ENCODE measurements at places on chromosomes 6 and 20.

DNA sequence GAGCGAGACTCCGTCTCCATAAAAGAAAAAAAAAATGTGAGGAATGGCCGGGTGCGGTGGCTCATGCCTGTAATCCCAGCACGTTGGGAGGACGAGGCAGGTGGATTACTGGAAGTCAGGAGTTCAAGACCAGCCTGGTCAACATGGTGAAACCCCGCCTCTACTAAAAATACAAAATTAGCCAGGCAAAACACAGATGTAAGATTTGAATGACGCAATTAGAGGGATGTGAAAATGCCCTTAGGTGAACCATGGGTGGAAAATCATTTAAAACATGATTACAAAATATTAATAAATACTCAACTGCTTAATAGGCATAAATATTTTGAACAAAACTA is 20.9 kb downstream of the COL9A3 start:
- DNase-seq: no peak

DNA sequence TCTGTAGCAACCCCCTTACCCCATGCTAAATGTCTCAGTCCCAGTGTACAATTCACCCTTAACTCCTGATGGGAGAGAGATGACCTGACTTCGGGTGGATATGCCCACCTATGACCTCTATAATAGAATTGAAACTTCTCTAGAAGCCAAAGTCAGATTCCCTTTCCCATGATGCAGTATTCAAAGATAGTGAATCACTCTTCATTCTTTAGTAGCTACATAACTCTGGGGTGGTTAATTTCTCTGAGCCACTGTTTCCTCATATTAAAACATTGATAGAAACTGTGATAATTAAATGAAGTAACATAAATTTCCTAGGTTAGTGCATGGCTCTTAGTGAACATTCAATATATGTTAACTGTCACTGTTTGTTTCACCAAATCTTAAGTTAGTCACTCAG is 500.4 kb downstream of the COL12A1 start:
- DNase-seq: no peak

DNA sequence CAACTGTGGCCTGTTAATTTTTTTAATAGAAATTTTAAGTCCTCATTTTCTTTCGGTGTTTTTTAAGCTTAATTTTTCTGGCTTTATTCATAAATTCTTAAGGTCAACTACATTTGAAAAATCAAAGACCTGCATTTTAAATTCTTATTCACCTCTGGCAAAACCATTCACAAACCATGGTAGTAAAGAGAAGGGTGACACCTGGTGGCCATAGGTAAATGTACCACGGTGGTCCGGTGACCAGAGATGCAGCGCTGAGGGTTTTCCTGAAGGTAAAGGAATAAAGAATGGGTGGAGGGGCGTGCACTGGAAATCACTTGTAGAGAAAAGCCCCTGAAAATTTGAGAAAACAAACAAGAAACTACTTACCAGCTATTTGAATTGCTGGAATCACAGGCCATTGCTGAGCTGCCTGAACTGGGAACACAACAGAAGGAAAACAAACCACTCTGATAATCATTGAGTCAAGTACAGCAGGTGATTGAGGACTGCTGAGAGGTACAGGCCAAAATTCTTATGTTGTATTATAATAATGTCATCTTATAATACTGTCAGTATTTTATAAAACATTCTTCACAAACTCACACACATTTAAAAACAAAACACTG is 10.1 kb downstream of the HFE start:
- DNase-seq: peak; percentile 76

DNA sequence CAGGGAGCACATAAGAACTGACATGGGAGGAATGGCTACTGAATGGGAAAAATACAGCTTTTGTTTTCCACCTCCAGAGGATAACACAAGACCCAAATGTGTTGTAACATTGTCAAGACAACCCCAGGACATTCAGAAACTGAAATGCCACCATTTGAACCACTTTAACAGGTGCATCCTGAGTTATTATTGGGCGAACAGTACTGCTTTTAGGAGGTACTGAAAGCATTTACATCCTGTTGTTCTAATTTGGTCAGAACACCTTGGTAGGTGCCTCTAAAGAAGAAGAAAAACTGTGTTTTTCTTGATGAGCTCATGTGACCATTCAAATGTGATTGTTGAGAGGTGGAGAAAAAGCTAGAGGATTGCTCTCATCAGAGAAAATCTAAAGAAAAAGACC is 6.4 kb upstream of the TXNDC5 start:
- DNase-seq: no peak

DNA sequence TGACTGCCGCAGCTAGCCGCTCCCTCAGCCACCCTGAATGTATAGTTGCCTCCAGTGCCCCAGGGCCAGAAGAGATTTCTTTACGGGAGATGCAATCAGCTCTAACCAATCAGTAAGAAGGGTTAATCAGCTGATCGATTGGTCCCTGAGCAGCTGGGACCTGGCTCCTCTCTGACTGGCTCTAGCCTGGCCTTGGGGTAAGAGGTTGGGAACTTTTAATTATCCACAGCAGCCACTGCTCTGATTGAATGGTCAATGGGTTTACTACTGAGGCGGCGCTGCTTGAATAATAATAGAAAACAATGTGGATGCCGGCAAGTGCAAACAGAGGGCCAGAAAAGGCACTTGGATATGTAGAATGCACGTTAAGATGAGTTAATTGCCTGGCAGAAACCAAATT is 99.8 kb downstream of the TFAP2A start:
- DNase-seq: no peak

GRCh38 chr6:9543649-9544048 is 871.2 kb downstream of the TFAP2A start:
- no peak for DNase-seq

- no peak for DNase-seq
Observed at GRCh38 chr6:60952500-60952899, 1333.5 kb downstream of the KHDRBS2 start.

DNA sequence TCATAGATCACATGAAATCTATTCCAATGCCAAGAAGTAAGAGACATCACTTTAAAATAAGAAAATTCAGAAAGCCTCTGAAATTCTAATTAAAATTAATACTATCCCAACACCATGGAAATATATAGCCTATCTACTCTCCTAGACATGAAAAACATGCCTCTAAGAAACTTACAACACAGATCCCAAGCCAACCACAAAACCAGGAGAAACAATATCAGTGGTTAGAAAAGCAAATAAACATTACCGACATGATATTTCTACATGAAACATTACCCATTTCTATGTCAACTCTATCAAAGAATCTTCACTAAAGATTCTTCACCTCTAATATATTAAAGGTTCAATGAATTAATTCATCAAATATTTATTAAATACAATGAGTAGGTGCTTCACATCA is 4.8 kb downstream of the EPB41L2 start:
- no peak for DNase-seq

GRCh38 chr6:131917318-131917717 is 33.9 kb downstream of the CCN2 start:
- DNase-seq: peak; percentile 91

DNA sequence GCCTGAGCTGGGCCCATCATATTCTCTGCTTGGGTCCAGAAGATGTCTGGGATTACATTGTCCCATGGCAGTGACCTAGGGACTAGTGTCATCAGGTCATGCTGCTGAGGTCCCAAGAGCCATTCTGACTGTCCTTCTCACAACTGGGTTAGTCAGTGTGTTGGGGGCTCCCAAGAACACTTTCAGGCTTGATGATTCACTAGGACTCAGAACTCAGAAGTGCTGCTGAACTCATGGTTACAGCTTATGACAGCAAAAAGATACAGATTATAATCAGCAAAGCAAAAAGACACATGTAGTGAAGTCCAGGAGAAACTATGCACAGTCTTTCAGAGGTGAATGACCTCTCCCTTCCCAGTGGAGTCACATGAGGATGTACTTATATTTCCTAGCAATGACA is 107.8 kb downstream of the SYNE1 start:
- no peak for DNase-seq

DNA sequence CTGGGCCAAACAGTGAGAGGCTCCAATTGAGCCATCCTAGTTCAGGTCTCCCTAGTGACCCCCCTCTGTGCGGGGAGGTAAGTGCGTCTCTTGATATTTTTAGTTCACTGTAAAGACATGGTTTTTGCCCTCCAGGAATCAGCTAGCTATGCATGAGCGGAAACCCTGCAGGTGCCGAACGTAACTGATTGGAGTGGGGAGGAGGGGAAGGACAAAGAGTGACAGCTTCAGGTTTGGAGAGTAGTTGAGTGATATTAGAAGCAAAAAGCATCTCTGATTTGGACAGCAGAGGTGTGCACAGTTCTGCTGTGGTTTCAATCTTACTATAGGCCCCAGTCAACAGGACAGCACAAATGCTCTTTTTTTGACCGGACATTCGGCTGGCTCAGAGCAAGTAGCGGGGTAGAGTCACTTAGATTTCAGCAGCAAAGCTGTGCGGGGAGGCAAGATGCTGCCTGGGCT is 31.8 kb downstream of the TBC1D7 start:
- DNase-seq: no peak

DNA sequence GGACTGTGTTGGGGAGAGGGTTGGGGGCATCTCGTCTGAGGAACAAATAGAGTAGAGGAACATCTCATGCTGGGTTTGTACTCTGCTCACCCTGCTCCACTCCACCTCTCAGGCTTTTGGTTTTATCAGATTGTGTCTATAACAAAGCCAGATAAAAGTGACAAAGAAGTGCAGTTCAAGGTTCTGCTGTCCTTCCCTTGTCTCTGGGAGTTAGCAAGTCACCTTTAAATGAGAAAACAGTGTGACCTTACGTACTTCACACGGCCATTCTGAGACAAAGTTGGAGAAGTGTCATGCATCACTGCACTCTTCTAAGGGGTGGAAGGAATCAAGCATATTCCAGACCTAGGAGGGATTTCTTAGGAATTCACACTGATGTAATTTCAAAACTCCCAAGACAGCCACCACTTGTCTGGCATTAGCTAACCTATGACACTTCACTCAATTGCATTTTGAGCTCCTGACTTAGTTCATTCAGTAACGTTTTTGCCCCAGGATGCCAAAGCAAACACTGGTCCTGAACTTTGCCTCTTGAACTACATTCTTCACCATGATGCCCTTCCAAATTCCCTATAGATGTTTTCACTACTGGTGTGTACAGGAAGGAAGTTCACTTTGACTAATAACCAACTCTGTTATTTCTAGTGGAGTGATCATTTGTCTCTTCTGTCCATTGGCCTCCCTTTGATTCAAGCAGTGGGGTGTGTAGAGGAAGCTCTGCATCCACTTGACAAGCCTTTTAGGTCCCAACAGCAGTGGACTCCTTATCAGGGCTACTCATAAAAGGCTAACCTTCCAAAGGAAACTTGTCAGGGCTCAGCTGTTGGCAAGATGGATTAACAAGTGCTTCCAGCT is 647.6 kb upstream of the FLRT3 start:
- no peak for DNase-seq

DNA sequence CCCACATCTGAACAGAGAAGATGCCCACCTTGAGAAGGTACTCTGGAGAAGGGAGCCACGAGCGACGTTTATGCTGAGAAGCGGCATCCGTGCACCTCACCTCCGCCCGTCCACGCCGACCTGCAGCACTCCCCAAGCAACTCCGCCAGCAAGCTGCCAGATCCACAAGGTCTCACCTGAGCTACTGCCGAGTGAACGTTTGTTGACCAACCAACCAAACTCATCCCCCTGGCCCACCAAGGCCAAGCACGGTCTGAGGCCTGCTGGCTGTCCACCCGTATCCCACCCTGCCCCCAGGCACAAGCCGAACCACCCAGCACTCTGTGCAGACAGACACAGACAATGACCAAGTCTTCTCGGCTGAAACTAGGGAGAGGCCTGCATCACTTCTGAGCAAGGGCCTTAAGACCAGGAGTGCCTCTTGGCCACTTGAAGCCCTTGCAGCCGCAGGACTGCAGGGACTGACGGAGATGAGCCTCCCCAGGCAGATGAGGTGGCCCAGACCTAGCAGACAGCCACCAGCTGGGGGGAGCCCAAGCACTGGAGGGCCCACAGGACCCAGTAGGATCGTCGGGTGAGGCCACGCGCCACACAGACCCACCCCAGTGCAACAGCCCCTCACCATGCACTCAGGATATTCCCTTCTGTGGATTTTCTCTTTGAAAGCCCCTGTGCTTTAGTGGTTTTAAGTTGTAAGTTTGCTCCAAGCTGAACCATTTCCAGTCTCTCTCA is 12.1 kb downstream of the TAF4 start:
- no peak for DNase-seq

GRCh38 chr6:3397229-3398164 is 59.4 kb downstream of the SLC22A23 start:
- DNase-seq: no peak

DNA sequence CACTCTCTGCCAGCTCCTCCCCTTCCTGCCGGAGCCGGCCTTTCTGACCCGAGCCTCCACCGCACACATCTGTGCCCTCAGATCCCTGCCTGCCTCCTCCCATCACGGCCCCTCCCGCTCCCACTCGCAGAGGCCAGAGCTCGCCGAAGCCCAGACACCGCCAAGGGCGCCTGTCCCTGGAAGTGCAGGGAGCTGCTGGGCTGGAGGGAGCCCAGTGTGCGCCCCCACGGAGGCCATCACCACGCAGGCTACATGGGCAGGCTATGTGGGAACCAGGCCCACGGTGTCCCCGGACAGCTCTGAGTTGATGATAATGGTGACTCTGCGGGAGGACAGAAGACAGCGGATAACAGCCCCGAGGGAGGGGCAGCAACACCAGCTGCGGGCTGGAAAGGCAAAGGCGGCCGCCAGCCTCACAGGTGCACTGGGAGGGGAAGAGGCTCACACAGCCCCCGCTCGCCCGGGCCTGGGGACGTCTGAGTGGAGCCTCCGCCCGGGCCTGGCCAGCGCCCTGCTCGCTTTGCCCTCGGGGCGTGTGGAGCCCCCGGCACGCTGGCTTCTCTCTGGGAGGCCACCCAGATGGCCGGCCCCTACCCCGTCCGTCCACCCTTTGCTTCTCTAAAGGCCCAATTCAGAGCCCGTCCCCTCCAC is 154.9 kb downstream of the DLL1 start:
- no peak for DNase-seq

- no peak for DNase-seq
Observed at GRCh38 chr6:44203955-44204354, 12.8 kb upstream of the MYMX start.

GRCh38 chr6:143224516-143224915 is 163.8 kb downstream of the AIG1 start:
- no peak for DNase-seq

DNA sequence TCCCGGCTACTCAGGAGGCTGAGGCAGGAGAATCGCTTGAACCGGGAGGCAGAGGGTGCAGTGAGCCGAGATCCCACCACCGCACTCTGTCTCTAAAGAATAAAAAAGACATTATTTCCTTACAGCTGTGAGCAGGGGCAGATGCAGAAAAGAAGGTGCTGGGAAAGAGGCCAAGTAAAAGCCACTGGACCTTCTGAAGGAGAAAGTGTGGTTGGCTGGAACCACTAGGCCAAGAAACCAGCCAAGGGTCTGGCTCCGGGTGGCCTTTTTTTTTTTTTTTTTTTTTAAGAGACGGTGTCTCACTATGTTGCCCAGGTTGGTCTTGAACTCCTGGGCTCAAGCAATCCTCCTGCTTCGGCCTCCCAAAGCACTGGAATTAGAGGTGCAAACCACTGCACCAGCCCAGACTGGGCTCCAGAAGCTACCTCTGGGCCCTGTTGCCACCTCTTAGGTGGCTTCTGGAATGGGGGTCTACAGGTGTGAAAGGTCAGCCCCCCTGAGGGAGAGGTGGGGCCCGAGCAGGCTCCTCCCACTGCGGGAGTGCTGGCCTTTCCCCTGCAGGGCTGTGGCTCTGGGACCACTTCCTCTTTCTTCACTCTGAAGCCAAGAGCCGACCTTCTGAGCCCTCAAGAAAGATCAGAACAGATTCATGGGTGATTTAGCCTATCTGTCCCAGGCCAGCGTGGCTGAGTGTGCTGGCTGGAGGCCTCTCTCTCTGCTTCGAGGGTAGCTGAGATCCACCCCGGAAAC is at the start of gene FGD2:
FGD2 (plus strand) TSS at position 595 of the 750 bp plus-strand sequence. CDS start 163 bp downstream, outside the sequence.
- peak; percentile 81 for DNase-seq

GRCh38 chr6:168037242-168037641 is 39.8 kb downstream of the KIF25 start:
- no peak for DNase-seq

- DNase-seq: no peak
Observed at GRCh38 chr20:11717562-11717961, 200.1 kb upstream of the BTBD3 start.
